ENCODE measurements at places on chromosomes 16 and 17. TPM values are rescaled to one million over a fixed set of nuclear protein-coding genes. Genes with fewer than 3 reads are reported as not detected.

GPR142 gene
- total RNA-seq, result not detected

PRSS8 gene
- 129 TPM for total RNA-seq

GRCh38 chr16:65229191-65229662 is 107.4 kb upstream of the CDH11 start:
- no peak for DNase-seq

CCL1 gene
- not detected for total RNA-seq

HOXB8 gene
- 0.39 TPM for total RNA-seq

C17orf113 gene
- total RNA-seq, result 0.58 TPM

C16orf78 gene
- total RNA-seq, result not detected

UBE2Z gene
- total RNA-seq, result 65.8 TPM

HBA2 gene
- 149 TPM for total RNA-seq

DNA sequence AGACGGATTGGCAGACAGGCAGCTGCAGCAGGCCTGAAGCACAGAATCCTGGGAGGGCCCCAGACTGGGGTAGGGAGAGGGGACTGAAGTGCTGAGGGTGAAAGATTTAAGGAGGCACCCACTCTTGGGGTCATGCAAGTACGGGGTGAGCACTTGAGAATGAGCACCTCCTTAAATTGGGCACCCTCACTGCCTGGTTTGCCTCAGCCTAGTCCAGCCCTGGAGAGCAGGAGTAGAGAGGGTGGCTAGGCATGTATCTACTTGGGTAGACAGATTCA is 154.1 kb upstream of the CDC42EP4 start:
- DNase-seq, result no peak

PIRT gene
- total RNA-seq, result not detected

GRCh38 chr16:70743791-70744190 is 57.2 kb downstream of the VAC14 start:
- DNase-seq, result peak; percentile 24

- no peak for DNase-seq
These were observed 123.1 kb downstream of the LYRM1 start for GRCh38 chr16:21023509-21024202.

- DNase-seq, result no peak
These were observed 20.9 kb upstream of the VWA3A start for GRCh38 chr16:22071331-22071910.

DNA sequence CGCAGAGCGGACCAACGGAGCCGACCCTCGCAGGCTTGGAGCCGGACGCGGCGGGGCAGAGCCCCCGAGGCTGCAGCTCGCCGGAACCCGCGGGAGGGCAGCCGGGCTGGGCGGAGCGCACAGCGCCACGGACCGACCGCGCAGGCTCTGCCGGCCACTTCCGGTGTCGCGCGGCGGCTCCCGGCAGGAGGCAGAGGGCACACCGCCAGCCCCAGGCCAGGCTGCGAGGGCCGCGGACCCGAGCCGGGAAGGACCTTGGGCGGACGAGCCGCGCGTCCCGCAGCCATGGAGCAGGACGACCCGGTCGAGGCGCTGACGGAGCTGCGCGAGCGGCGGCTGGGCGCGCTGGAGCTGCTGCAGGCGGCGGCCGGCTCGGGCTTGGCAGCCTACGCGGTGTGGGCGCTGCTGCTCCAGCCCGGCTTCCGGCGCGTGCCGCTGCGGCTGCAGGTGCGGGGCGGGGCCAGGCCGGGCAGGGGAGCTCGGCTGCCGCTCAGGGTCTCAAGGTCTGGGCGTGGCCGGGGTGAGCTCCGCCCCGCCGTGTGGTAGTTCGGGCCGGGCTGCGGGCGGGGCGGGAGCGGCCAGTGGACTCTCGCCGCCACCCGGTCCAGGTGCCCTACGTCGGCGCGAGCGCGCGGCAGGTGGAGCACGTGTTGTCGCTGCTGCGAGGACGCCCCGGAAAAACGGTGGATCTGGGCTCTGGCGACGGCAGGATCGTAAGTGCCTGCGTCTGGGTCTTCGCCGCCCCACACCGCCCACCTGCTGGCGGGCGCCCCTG is at the start of gene ANTKMT:
TSS of gene ANTKMT (plus strand) at position 157 of the 775 bp plus-strand sequence. CDS start at position 286, 129 bp downstream.
- DNase-seq, result peak; percentile 84

- DNase-seq, result no peak
These were observed 83.0 kb upstream of the CIBAR2 start for GRCh38 chr16:85195271-85195647.

TBC1D28 gene
- not detected for total RNA-seq

DNA sequence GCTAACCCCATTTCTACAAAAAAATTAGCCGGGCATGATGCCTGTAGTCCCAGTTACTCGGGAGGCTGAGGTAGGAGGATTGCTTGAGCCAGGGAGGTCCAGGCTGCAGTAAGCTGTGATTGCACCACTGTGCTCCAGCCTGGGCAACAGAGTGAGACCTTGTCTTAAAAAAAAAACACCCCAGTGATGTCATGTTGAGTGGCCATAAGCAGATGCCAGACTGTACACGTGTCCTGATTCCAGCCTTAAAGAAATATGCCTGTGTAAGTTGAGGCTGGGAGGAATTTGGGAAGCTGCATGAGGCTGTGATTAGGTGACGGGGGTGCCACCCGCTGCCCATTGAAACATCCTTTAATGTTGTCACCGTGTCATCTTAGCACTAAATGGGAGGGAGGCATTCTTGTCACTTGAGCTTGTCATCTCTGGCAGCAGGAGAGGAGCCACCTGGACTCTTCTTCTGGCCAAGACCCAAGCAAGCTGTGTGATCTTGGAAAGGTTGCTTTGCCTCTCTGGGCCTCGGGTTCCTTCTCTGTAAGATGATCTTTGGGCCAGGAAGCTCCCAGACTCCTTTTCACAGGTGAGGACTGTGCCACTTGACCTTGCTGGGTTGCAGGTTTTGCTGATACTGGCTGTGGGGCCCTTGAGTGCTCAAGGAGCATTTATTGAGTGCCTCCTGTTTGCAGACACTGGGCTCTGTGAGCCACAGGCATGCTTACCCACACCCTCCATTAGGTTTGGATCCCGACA is 98.3 kb upstream of the CIBAR2 start:
- DNase-seq, result peak; percentile 8

DNA sequence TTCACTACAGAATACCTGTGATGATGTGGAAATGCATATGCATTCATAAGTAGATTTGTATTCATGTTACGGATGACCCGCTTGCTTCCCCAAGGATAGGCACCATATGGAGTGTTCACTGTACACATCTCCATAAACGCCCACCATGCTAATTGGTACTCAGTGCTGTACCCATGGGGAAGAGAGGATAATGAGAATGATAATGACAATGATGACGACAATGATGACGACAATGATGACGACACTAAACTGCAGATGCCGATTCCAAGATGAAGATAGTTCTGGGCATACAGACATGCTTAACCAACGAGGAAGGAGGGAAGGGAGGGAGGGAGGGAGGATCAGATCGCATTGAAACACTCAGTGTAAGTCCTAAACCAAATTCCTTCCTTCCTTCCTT is 26.5 kb upstream of the ZFHX3 start:
- no peak for DNase-seq

PRKCB gene
- total RNA-seq, result 13.5 TPM

DNA sequence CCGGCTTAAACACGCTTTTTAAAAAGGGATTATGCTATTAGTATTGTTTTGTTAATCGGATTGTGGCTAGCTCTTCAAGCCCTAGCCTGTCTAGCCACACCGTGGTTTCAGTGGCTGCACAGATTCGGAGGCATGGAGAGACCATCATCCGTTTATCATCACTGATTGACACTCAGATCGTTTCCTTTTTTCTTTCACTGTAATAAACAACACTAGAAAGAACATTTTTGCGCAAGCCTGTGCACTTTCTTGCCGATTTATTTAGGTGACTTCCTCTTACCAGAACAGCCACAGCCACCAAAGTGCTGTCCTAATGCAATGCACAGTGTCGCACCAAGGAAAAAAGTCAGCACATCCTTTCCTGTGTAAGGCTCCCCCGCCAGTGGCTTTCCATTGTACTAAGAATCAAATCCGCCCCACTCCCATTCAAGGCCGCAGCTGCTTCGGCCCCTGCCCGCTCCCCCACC is 78.2 kb downstream of the CRISPLD2 start:
- DNase-seq, result no peak

DNA sequence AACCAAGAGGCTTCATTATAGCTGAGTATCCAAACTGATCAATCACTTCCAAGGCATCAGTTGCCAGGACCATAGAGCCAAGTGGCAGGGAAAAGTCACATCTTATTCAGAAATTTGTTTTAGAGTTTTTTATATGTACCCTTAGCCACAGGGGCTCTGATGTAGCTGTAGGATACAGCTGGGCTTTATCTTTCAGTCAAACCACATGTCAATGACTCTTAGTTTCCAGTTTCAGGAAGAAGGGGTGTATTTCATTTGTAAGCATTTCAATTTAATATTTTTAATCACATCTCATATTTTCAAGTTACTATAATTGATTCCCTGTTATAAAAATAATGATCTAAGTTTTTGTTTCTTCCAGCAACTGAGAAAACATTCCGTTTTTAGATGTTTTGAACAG is 2.9 kb upstream of the FLCN start:
- no peak for DNase-seq
